ENCODE measurements at places on chromosomes 16 and 17. TPM values are rescaled to one million over a fixed set of nuclear protein-coding genes. Genes with fewer than 3 reads are reported as not detected.

The OTOA gene
- total RNA-seq: 2.4 TPM

GRCh38 chr16:68274441-68274840 lies 10.1 kb downstream of the SLC7A6 start:
- H3K27ac ChIP-seq: peak overlapping the region; percentile 39
- no peaks in the 10 kb centered on the region for H3K27me3 ChIP-seq
- H3K4me3 ChIP-seq: no peak overlapping the region
- peaks cover 15% of the 10 kb centered on the region for H3K36me3 ChIP-seq
- peaks cover 18% of the 10 kb centered on the region for H3K4me1 ChIP-seq

DNA sequence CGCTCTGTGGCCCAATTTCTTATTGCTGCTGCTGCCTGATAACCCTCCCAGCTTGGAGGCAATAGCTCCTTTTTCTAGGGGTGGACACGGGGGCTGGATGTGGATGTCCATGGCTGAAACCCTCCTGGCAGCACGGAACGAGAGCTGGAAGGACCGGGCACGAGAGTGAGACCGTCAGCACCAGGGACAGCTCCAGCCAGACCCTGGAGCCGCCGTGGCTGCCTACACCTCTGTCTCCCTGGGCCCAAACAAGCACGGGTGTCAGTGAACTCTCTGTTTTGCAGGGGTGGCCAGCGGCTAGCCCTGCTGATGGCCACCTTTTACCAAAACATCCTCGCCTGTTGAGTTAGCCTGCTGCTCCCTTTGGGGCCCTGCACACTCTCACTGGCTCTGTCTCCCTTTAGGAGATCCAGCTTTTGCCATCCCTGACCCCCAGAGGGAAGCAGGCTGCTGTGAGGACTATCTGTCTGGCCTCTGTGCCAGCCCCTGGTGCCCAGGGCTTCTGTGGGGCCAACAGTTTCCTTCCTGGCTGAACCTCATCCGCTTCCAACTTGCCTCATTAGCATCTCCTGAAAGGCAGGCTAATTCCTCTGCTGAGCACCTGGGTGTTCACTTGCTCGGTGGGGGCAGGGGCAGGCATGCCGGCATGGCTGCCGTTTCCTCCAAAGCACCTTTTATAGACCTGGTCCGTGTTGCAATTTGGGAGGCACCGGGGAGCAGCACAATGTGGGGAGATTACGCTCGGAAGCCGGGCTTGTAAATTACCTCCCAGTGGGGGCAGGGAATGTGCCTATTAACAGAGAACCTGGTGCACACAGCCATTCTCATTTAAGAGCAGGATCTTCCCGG lies 118.1 kb downstream of the ENGASE start:
- H3K27me3 ChIP-seq: peaks cover 90% of the 10 kb centered on the region
- H3K4me3 ChIP-seq: no peak overlapping the region

The NPIPA8 gene
- total RNA-seq: 1.1 TPM

GRCh38 chr17:38982858-38983746 lies 15.9 kb upstream of the FBXO47 start:
- no peaks in the 10 kb centered on the region for H3K4me1 ChIP-seq
- DNase-seq: no peak
- H3K27ac ChIP-seq: no peak overlapping the region
- no peaks in the 10 kb centered on the region for H3K36me3 ChIP-seq
- H3K4me3 ChIP-seq: no peak overlapping the region

Measured in spleen (tissue), 13 donors.